Left hindlimb (tissue), 1 donor: ENCODE measurements at places on chromosomes 6 and 20.

DNA sequence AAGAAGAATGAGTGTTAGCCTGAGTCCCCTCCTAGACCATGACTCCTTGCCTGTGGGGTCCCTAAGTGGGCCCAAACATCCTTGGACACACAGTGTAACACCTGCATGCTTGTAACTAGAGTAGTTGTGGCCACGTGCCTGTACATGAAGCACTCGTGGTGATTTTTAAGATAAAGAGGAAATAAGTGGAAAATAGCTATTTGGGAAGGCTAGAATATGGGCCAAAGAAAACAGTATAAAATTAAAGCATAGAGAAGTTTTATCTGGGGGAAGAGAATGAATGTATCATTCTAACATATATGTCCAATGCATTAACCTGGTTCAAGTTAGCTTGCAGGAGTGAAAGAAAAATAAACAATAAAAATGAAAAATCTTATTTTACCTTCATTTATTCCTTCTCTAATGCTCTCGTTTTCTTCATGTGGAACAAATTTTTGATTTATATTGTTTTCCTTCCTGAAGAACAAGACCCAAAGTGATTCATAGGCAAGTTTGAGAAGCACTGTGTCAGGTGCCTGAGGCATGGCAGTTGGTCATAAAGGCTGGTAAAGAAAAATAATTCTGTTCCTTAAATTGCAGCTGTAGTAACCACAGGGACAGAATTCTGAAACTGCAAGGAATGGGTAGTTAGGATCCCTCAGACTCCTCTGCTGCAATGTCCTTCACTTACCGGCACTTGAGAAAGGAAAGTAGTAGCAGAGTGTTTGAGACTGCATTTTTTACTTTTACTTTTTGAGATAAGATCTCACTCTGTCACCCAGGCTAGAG is 8.5 kb upstream of the CST3 start:
- no peak for DNase-seq

- DNase-seq, result no peak
These were observed 81.2 kb downstream of the QRSL1 start for GRCh38 chr6:106710580-106710979.

DNA sequence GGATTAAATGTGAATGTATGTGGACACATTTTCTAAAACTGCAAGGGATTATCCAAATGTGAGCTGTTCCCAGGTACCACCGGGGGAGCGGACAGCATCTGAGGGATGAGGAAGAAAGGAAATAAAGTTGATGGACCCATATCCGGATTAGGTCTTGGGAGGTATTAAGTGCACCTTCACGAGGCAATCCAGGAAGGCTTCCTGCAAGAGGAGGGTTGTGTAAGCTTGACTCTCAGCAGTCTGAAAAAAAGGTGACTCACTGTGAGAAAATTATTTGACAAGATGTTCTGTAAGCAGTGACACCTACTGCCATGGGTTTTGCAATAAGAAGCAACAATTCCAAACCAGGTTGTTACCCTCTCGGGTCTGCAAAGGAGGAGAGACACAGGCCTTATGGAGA is 55.0 kb upstream of the LRFN2 start:
- DNase-seq, result no peak

- DNase-seq, result no peak
These were observed 7.3 kb downstream of the OARD1 start for GRCh38 chr6:41064841-41065240.

DNA sequence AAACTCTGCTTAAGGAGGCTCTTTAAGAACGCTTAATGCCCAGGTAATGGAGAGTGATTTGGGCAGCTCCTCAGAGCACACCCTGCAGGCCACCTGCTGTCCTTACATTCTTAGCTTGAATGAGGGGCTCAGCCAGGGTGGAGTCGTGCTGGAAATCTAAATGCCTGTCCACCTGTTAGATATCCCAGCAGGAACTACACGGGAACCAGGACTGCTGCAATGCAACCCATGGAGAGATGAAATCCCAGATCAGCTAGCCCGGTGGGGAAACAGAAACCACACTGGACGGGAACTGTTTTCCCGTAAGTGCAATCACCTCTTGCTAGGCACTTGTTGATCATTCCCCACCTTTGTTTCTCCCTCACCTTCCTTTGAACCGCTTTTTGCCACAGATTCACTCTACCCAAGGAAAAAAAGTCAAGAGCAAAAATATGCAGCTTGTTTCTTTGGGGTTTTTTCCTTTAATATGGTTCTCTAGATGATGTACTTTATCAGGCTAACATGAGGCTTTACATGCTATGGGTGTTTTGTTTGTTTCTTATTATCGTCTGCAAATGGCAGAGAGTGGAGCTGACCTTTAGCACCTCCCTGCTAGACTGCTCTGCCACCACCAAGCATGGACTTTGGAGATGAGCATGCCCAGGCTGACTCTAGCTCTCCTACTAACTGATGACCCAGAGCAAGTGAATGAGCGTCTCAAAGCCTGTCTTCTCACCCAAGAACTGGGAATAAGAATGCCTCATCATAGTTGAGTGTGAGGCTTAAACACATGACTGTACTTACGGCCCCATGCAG is 125.9 kb upstream of the TNFAIP3 start:
- DNase-seq, result no peak

GRCh38 chr20:25668446-25668845 is 28.2 kb downstream of the ZNF337 start:
- no peak for DNase-seq

DNA sequence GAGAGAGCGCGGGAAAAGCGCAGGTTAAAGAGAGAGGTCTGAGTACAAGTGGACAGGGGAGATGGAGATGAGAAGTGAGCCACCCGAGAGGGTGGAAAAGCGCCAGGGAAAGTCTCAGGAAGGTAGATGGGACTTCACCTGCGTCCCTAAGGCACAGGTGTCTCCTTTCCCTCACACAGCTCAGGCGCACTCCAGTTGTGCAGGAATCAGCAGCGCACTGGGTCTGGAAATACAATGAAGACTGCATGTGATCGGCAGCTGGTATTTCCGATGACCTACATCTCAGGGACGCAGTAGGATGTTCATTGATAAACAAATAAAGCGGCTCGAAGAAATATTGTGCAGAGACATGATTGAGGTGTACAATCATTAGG is 432 bp upstream of the KHDRBS2 start:
- no peak for DNase-seq

DNA sequence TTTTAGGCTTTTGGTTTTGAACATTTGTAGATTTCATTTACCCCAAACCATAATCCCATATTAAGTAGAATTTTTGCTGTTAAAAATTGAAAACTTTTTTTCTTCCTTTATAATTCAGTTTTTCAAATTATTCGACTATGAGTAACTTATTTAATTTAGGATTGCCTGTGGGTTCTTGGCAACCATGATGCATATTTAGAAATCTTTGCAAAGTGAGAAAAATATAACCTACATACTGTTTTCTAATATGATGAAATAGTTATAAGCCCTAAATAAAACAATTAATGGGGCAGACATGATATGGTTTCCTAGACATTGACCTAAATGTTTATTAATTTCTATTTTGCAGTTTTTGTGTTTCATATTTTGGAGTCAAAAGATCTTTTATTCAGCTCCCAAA is 23.6 kb downstream of the NEDD9 start:
- no peak for DNase-seq

DNA sequence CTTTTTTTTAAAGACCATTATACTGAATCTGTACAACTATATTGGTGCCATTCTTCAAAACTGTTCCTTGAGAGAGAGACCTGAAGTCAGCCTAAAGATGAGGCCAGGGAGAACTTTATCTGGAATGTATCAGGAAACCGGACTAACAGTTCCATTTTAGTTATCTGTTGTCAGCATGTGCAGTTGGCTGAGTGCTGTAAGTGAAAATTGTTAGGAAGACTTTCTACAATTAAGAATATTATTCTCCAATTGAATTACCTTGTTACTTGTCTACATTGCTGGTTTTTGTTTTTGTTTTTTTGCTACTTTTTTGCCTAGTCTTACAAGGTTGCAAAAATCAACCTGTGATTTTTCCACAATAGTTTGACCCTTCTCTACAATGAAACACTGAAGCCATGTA is 7.5 kb downstream of the CEP57L1 start:
- no peak for DNase-seq

GRCh38 chr6:164377348-164377918 is 932.0 kb downstream of the C6orf118 start:
- no peak for DNase-seq

- DNase-seq, result no peak
These were observed 85.7 kb downstream of the DST start for GRCh38 chr6:56556751-56557540.

- no peak for DNase-seq
These were observed 624.7 kb downstream of the UTRN start for GRCh38 chr6:144909753-144910285.

DNA sequence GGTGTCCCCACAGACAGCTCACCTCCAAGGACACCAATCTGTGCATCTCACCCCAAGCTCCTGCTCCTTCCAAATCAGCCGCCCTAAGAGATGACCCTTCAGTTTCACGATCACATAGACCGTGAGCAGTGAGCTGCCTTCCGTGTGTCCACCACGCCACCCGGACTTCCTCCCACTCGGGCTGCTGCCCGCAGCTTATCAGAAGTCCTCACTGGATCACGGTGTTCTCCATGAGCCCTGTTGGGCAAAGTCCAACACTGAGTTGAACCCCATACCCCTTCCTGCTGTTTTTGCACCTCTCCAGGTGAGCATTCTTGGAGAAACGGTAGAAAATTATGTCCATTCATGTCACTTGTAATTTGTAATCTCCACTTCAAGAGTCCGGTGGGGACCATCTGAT is 234.4 kb downstream of the SMOC2 start:
- DNase-seq, result no peak

DNA sequence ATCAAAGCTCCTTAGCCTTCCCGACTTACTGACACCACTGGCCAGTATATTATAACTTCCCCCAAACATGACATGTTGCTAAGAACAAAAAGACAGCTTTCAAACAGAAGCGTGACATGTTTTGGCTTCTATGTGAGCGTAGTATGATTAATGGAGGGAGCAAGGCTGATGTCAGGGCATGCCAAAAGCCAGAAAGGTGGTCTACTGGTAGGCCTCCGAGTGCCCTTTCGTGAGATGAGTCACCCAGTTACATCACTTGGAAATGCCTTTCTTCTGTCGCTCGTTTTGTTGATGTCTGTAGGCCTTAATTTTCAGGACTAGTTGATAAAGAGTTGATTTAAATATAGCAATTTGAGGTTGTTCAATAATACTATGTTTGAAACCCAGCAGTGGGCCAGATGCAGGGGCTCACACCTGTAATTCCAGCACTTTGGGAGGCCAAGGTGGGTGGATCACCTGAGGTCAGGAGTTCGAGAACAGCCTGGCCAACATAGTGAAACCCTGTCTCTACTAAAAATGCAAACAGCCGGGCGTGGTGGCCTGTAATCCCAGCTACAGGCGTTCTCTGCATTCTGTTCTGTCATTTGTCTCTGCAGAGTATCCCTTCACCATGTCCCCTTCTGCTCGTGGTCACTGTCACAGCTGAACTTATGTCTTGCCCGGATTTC is 53.3 kb downstream of the CNKSR3 start:
- DNase-seq, result no peak

GRCh38 chr6:109701221-109701620 is 10.1 kb downstream of the FIG4 start:
- DNase-seq, result no peak

- no peak for DNase-seq
These were observed 17.9 kb downstream of the SH3BGRL2 start for GRCh38 chr6:79649016-79649415.

GRCh38 chr6:137258170-137258569 is 39.0 kb upstream of the IFNGR1 start:
- DNase-seq, result no peak

DNA sequence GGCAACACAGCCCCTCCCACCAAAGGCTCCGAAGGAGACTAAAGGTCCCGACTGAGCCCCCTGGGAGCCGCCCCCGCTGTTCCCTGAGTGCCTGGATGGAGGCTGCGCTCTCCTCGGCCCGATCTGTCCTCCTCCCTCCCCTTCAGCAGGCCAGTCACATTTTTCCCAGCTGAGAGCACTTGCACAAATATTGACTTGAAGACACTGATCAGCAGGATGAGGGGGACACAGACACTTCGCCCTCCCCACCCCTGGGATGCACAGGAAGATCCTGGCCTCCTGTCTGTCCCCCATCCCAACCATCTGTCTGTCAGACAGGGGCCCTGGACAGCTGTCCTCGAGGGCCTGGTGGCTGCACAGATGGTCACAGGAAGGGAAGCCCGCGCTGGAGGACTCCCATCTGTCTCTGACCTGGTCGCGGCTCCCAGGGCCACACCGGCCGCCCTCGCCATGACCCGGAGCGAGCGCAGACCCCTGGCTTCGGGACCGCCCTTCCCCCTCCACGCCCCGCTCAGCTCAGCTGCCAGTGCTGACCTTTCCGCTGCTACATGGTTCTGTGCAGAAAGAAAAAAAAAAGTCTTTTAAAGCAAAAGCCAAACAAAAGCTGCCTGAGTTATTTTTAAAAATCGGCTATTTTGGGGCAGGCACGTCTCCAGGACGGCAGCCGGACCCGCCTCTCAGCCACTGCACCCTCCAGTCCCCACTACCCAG is 11.1 kb downstream of the LAMA5 start:
- DNase-seq, result peak; percentile 62

GRCh38 chr6:75381877-75382633 is 97.5 kb upstream of the TMEM30A start:
- peak; percentile 64 for DNase-seq

DNA sequence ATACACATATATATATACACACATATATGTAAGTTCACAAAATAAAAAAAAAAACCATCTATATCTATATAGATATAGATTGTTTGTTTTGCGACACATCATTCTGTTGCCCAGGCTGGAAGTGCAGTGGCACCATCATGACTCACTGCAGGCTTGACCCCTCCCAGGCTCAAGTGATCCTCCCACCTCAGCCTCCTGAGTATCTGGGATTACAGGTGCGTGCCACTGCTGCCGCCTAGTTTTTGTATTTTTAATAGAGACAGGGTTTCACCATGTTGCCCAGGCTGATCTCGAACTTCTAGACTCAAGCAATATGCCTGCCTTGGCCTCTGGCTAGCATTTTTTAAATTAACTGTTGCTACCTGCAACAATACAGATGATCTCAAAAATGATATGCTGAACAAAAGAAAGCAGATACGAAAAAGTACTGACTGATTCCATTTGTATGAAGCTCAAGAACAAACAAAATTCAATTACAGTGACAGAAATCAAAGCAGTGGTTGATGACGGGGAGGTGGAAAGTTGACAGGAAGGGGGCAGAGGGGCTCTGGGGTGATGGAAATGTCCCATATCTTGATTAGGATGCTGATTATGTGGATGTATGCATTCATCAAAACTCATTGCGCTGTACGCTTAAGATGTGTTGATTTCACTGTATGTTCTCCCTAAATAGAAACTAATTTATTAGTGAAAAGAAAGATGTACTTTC is 49.6 kb downstream of the ATXN1 start:
- no peak for DNase-seq

GRCh38 chr6:98487612-98488011 is 346.8 kb upstream of the POU3F2 start:
- DNase-seq, result no peak

GRCh38 chr6:34667481-34668238 is 28.9 kb downstream of the ILRUN start:
- no peak for DNase-seq

- no peak for DNase-seq
These were observed 897 bp upstream of the SEL1L2 start for GRCh38 chr20:13991311-13991710.

- DNase-seq, result no peak
These were observed 267.5 kb downstream of the SMOC2 start for GRCh38 chr6:168708526-168708925.
